Bone marrow (tissue), 2 donors: ENCODE measurements at places on chromosomes 7 and 10.
A peak's percentile ranks its signal among the peaks of the same experiment; 100 is the strongest.

DNA sequence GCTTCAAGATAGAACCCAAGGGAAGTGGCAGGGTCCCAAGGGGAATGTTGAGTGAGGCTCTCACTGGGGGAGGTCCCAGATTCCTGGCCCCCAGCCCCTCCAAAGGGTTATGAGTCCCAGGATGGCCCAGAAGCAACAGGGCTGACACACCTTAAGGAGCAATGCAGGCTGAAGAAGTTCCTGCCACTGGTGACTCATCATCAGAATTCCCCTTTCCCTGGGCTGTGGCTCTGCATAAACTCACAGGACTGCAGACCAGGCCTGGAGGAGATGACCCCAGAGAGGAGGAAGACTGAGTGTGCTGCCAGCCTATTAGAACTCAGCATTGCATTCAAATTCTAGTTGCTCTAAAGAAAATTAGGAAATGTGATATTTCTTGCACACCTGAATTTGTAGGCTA lies 126.7 kb downstream of the DPP6 start:
- DNase-seq = no peak

DNA sequence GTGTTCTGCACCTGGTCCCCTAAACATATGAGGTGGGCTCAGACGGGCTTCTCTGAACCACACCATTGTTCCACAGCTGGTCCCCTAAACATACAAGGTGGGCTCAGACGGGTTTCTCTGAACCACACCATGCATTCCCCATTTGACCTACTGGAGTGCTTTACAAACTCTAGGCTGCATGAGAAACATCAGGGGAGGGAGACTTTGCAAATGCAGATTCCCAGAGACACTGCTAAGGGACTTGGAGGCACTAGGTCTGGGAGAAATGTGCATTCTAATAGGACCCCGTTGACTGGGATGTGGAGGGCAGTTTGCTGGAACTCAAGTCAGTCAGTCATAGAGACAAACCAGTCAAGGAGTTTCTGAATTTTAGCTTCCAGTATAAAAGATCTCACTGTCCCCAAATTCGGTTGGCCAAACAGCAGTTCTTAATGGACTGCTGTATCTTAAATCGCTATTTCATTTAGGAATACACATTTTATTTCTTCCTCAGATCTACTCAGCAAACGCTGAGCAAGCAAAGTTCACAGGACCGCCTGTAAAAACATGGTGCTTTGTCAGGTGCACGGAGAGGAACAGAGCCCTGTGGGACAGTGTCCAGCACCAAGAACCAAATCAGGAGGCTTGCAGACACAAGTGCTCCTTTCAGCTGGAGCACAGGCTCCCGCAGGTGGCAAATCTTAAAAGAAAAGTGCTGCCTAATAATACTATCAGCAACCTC lies 198.8 kb downstream of the SFMBT2 start:
- no peak for DNase-seq

DNA sequence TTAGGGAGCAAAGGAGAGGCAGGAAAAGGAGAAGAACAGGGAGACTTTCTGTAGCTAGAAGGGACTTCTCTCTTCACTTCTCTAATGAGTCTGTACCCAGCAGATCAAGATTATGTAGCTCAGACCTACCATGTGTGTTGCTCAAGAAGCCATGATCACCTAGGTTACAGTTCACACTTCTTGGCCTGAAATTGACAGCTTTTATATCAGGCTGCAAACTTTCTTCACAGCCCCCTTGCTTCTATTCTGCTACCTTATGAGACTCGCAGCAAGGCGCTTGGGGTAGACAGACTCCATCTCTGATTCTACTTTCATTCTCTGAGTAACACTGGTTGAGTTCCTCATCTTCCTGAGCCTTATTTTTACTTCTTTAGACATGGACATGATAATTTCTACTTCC lies 19.6 kb upstream of the GIMAP2 start:
- DNase-seq = peak; percentile 38

DNA sequence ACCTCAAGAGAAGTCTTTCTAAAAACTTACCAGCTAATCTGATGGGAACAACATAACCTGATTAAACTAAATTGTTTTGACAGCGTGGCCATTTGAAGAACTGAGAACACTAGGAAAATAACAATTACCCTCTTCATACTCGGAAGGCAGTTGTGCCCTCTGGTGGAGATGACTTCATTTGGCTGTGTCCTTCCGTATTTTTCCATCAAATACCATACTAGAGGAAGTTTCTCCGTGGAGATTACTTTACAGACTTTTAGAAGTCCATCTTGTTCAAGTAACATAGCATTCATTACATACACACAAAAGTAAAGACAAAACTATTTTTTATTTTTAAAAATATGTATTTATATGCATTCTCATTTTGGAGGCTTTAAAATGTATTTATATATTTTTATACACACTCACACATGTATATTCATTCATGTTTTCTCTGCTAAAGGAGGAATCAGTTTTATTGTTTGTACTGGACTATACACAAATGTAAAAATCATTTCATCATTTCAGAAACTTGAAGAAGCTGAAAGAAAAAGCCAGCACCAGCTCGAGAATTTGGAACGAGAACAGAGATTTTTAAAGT lies 25.2 kb downstream of the SMNDC1 start:
- DNase-seq = peak; percentile 77

GRCh38 chr7:34396437-34397064 lies 261.5 kb upstream of the NPSR1 start:
- no peak for DNase-seq

DNA sequence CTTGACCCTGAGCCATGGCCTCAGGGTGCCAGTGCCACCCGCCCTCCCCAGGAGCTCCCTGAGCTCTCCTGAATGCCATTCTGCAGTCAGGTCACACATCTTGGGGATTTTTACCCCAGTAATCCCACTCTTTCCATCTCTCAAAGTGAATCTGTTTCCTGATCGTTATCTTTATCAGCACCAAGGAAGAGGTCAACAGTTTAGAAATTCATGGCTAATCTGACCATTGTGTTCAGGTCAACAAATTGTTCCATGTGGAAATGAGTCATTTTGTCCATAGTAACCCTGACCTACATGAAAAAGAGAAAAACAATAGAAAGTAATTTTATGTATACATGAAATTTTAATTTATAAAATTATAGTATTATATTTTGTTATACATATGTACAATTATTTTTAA lies 28.8 kb upstream of the ZNF488 start:
- DNase-seq = no peak
